ENCODE measurements at places on chromosomes 1 and 21.
A peak's percentile ranks its signal among the peaks of the same experiment; 100 is the strongest.

DNA sequence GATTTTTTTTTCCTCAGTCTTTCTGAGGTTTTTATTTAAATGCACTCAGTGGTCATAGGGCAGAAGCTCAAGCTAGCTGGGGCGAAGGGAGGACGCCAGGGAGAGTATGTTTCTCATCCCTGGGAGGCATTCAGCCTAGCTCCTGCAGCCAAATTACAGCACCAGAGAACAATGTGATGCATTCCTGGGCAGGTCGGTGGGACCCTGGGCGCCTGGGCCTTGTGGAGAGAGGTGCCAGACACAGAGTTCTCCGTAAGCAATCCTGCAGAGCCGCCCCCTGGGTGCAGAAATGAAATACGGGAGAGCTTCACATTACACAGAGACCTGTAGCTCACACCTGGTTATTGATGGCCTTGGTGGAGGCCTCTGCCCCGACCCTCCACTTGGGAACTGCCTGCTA is 15.5 kb downstream of the WNT2B start:
- no peak for DNase-seq

GRCh38 chr21:45935628-45936027 is 45.9 kb upstream of the COL6A1 start:
- DNase-seq: peak; percentile 9

- DNase-seq: no peak
Measured at GRCh38 chr1:31618916-31619846, 1.7 kb downstream of the HCRTR1 start.

GRCh38 chr1:212769459-212770167 is 22.0 kb downstream of the NSL1 start:
- DNase-seq: no peak

GRCh38 chr1:9805006-9805508 is 18.7 kb downstream of the CLSTN1 start:
- DNase-seq: no peak

DNA sequence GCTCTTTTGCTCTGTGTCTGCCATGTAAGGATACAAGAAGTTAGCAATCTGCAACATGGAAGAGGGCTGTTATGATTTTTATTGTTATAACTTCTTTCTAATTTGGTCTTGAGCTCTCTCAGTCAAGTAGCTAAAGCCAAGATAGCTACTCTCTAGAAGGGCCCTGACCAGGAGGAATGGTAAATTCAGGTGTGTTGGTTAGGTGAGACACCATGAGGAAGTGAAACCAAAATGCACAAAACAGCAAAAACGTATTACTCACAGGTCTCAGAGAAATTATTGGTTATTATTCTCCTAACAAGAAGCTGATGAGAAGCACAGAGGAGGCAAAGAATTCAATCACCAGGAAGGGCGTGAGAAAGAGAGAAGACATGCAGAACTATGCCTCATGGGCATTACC is 51.8 kb upstream of the INSL5 start:
- no peak for DNase-seq

- DNase-seq: no peak
Measured at GRCh38 chr1:4022715-4023114, 122.6 kb upstream of the C1orf174 start.

Data from HS-27A (cell line).